Kidney glomerular epithelial cell (primary cell): ENCODE measurements at places on chromosomes 7 and 10.

DNA sequence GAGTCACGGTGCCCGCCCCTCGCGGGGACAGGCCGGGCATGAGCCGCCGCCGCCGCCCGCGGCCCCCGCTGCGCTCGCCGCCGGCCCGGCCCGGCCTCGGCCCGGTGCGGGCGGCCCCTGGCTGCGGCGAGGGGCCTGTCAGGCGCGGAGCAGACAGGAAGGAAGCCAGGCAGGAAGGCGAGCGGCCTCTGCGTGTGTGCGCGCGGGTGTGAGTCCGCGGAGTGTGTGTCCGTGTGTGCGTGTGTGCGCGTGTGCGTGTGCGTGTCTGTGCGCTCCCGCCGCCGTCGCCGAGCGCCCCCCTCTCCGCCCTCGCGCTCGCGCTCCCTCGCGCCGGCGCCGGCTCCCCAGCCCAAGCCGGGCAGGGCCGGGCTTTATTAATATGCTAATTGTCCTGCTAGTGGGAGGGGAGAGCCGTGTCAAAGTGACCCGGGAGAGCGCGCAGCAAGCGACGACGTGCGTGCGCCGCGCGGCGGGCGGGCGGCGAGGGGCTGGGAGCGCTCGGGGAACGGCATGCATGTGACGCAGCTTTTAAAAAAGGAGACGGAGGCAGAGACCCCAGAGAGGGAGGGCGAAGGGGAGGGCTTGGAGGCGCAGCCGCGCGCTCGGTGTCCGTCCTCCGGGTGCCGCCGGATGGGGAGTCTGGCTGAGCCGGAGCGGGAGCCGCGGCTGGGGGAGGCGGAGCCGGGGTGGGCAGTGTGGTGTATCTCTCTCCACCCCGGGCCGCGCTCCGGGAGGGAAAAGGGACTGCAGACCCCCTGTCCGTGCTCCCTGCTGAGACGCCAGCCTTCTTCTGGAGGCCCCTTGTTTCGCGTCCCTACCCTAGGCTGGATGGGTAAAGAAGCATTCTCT lies at the start of gene LDB1:
LDB1 (minus strand) TSS at position 227 of the 849 bp plus-strand sequence. CDS start 258 bp downstream, outside the sequence.
- peak; percentile 69 for DNase-seq

DNA sequence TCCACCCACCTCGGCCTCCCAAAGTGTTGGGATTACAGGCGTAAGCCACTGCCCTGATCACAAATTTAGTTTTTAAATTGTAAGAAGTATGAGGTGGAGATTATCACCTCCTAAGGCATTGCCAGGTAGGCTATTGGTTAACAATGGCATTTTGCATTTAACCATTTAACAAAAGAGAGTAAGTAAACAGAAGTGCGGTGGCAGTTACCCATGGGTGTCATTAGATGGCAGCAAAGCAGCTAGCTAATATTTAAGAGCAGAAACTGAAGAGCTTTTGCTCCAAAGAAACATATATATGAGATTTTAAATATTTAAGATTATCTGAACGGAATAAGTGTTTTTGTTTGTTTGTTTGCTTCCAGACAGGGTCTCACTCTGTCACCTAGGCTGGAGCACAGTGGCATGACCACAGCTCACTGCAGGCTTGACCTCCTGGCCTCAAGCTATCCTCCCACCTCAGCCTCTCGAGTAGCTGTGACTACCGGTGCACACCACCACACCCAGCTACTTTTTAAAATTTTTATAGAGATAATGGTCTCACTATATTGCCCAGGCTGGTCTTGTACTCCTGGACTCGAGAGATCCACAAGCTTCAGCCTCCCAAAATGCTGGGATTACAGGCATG lies 325.5 kb upstream of the C7orf33 start:
- DNase-seq, result peak; percentile 11

DNA sequence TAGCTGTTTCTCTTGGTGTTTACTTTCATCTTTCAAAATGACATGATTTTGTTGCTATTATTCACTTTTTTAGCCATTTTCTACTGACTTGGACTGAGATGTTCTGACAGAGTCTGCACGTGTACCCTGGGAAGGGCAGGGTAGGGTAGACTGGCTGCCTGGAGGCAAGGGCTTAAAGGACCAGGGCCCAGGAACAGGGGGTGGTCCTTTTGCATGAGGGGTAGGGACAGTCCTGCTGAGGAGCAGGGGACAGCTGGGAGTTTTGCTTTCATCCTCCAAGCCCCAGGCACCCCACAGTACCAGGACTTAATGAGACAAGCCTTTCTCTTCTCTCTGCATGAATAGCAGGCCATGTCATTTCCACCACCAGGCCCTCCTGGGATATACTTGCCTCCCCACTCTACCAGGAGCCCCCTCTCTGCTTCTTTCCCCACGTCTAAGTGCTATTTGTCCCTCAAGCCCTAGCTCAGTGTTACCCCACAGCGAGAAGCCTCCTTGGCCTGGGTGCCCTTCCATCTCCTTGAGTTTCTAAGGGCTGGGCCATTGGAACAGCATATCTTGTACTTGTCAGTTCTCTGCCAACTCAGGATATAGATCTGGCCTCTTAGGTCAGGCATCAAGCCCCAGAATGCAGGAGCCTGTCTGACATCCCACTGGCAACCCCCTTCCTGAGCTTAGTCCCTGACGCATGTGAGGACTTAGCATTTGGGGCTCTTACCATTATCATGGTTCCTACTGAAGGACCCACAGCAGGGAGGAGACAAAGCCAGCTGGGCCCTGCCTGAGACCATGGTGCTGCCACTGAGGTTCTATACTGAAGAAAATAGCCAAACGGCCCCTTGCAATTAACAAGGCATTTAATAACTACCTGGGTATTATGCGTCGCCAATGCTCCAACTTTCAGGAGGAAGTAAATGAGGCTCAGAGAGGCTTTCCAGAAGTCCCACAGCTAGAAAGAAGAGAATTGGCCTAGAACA lies 78.4 kb upstream of the UNC5B start:
- no peak for DNase-seq

DNA sequence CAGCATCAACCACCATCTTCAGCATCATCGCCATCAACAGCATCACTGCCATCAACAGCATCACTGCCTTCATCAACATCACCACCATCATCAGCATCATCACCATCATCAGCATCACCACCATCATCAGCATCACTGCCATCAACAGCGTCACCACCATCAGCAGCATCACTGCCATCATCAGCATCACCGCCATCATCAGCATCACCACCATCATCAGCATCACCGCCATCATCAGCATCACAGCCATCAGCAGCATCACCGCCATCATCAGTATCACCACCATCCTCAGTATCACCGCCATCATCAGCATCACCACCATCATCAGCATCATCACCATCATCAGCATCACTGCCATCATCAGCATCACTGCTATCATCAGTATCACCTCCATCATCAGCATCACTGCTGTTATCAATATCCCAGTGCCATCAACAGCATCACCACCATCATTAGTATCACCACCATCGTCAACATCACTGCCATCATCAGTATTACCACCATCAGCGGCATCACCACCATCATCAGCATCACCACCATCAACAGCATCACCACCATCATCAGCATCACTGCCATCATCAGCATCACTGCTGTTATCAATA lies 115.2 kb downstream of the RGS10 start:
- no peak for DNase-seq

DNA sequence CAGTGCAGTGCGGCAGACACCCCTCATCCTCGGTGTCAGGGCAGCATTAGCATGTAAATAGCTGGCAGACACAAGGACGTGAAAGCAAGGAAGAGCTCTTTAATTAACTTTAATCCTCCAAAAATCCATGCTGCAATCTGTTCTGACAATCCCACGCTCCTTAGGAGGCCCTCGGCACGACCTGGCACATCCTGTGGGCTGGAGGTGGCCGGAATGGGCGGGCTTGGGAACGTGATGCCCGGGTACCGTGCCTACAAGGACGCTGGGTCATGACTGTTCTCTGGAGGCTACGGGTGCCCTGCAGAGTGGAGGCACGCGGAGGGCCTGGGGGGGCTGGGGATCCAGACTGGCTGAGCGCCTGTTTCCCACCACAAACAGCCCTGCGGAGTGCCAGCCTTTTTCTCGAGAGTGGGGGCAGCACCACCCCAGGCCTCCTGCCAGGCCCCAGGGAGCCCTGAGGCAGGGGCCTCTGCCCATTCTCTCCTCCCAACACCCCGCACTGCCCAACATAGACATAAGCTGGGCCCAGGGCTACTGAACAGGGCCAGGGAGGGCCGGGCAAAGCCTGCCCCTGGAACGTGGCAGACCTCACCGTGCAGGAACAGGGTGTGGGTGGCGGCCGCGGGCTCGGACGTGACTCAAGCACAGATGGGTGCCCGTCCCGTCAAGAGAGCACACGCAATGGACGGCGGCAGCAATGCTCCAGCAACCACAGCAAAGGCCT lies 189.3 kb downstream of the MAD1L1 start:
- no peak for DNase-seq

- DNase-seq, result no peak
Measured at GRCh38 chr7:32428546-32428945, 61.6 kb downstream of the LSM5 start.

DNA sequence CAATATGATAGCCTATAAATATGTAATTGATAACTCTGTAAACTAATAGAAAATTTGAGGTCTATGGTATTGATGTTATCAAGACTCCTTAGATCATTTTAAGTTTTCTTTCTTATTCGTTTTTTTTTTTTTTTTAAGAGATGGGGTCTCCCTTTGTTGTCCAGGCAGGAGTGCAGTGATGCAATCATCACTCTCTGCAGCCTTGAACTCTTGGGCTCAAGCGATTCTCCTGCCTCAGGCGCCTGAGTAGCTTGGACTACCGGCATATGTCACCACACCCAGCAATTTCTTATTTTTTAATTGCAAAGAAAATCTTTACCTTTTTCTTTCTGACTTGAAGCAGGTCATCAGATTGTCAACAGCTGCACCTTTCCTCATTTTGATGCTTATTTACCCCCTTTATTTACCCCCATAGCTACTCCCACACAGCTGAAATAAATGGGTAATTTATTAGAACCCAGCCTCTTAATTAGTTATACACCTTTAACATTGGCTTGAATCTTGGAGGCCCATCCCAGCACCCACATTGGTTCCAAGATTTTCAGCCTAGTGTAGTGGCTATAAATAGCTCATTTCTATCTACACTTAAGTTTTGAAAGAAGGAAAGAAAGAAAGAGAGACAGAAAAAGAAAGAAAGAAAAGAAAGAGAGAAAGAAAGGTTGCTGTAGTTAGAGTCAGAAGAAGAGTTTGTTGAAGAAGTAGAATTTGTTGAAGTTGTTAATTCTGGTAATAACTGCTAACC lies 38.3 kb downstream of the ARL4A start:
- DNase-seq, result no peak

DNA sequence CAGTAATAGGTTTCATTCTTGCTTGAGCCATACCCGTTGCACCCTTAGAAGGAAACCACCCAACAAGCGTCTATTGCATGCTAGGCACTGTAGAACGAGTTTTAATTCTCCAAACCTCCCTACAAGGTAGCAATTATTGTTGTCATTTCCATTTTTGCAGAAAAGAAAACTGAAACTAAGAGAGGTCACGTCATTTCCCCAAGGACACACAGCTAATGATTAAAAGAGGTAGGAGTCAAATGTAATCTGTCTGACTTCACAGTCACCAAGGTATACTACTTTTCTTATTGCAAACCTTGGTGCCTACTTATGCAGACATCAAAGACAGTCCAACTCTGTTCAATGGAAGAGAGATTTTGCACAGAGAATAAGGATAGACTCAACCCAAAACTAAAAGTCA lies 49.1 kb upstream of the C1QL3 start:
- DNase-seq, result no peak
